ENCODE measurements at places on chromosomes 6 and 20.

DNA sequence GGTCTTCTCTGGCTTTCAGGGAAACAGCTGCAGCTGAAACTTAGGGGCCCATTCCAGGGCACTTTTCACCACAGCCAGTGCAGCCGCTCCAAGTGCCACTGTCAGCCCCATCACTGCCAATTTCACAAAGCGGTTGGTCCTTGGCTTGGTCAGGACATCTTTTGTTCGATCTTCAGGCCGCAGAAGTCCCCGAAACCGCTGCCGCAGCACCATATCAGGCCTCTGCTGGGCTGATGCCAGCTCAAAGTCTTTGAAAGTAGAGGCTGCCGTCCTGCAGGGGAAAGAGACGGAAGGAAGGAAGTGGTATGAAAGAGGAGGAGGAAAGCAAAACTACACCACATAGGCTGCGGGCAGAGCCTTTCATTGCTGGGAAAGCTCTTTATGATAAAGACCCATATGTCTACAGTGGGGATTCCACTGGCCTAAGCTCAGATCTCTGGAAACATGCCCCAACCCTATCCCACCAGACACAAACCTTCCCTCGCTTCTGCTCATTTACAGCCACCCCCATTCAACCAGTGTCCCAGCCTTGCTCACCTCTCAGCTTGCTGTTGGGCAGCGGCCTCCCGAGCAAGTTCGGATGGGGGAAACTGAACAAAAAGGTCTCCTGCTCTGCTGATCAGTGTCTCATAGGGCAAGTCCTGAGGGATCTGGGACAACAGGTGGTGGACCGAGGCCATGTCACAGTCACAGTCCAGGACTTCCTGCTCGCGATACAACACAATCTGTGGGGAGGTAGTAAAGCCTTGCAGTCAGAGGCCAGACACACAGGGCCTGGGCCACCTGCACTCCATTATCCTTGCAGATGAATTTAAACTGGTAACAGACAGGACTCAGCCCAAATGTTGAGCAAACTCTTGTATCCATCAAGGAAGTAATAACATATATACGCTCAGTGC, 23.5 kb downstream of the TBC1D20 start:
- DNase-seq, result no peak

DNA sequence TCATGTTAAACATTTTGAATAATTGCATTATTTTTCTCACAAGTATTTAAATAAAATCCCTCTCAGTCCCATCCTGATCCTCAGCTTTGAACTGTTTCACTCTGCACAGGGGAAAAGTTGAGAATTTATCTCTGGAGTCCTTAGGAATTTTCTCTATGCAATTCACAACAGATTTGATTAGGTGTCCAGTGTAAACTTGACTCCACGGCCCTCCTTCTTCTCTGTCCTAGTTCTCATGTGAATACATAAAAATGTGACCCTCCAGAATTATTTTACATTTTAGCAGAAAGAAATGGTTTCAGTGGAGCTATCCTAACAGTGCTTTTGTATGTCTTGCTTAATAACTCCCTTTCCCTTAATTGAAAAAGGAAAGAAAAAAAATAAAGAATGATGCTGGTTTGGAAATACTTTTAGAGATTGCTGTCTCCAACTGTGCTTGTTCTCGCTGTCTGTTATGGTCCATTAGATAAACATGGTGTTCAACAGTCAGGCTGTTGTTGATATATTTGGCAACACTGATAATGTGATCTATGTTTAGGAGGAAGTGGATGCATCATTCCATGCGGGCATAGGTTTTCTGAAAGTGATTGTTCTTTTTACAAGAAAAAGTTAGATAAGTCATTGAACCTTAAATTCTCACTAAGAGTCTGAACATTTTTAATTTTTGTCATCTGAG, 599.4 kb upstream of the CITED2 start:
- DNase-seq, result no peak

DNA sequence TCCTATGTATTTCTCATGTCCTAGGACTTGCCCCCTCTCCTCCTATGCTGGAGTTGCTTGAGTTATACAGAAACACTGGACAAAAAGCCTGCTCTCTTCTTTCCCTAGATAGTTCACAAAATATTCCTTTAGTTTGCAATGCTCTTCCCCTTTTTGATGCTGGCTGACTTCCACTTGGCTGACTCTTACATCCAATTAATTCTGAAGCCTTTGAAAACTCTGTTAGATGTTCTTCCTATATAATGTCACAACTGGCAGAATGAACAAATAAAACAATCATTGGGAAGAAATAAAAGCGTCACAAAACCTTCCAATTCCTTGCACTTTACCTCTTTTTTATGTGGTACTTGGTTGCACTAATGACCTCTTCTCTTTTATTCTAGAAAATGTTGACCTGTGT, 253.8 kb upstream of the CITED2 start:
- no peak for DNase-seq

DNA sequence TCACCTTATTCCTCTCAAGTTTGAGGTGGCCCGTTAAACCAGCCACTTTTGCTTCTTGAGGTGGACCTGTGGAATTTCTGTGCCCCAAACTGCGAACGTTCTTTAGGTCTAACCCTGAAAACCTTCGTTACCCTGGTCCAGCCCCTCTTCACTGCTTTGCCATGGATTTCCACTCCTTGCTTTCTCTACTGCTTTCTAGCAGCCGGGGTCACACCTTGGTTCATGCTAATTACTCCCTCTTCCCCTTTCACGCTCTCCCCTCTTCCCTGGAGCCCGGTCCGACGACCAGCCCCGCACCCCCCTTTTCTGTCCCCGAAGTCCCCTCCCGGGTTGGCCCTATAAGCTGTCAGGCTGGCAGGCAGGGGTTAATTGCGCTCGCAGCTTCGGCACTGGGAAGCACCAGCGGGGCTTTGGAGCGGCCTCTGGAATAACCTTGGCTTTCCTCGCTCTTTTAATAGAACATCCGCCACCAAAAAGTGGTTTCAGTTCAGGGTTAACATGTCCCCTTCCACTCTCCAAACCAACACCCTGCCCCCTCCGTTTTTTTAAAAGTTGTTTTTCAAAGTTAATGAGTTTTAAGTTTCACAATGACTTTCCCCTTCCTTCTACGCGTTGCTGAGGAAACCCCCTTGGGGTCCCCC, 1.4 kb upstream of the HIVEP1 start:
- DNase-seq, result peak; percentile 75

DNA sequence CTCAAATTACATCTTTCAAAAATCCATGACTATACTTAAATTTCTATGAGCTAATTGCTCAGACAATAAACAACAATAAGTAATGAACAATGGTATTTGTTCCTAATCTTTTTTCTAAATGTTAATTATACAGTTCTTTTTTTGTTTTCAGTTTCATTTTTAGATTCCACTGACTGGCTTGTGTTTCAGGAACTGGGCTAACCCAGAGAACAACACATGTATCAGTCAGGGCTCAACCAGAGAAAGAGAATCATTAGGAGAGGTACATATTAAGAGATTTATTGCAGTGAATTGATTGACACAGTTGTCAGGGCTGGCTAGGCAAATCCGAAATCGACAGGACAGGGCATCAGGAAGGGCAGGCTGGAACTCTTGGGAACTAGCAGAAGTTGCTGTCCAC, 182.8 kb downstream of the GRM1 start:
- DNase-seq, result no peak

- no peak for DNase-seq
Observed at GRCh38 chr6:168709991-168710390, 269.0 kb downstream of the SMOC2 start.

DNA sequence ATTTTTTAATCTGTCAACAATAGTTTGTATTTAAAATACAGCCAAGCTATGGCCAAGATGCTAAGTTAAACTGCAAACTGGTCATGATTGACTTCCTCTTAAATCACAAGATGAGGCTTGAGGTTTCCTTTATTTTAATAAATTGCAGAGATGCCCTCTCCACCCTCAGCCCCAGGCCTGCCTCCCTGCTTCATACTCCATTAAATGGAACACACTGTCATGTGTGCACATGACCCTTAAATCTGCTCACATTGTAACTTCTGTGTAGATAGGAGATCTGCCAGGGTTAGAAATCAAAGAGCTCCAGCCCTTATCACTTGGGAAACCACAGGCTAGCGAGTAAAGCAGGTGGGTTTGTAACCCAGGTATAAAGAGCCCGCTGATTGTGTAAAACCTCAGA, 20.8 kb downstream of the DUSP22 start:
- no peak for DNase-seq

DNA sequence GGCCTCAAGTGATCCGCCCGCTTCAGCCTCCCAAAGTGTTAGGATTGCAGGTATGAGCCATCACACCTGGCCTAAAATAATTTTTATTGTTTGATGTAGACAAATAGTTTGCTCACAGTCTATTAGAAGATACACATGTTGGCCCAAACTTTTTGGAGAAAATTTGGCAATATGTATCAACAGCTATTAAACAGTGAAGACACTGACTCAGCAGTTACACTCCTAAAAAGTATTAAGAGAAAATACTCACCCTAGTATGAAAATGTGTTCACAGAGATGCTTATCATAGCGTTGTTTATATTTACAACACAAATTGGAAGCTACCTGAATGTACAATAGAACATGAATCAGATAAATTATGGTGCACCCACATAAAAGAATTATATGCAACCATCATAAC, 173.1 kb downstream of the WDR27 start:
- DNase-seq, result no peak

GRCh38 chr6:2581611-2582010, 169.1 kb downstream of the MYLK4 start:
- DNase-seq, result no peak

GRCh38 chr20:3413393-3413889, 6.0 kb upstream of the DNAAF9 start:
- no peak for DNase-seq

GRCh38 chr6:170165085-170165470, 125.8 kb downstream of the DLL1 start:
- no peak for DNase-seq

GRCh38 chr6:5219011-5219691, 41.6 kb downstream of the LYRM4 start:
- DNase-seq, result no peak

DNA sequence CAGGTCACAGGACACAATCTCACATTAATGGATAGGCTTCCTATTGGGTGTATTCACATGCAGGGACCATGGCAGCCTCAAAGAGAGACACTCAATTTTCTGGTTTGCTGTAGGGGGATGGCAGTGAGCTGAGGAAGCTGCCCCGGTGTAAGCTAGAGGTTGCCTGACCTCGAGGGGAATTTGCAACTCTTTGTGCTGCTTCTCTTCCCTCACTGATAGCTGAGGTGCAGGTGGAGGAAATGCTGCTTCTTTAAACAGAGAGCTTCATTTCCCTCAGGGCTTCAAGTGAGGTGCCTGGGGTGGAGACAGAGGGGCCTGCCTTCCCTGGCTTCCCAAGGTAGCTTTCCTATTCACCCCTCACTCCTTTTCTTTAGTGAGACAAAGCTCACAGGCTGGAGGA, 151.9 kb downstream of the CD83 start:
- no peak for DNase-seq

GRCh38 chr6:113281431-113281830, 575.7 kb upstream of the MARCKS start:
- DNase-seq, result no peak

- no peak for DNase-seq
Observed at GRCh38 chr20:3901706-3902440, 12.7 kb downstream of the PANK2 start.

DNA sequence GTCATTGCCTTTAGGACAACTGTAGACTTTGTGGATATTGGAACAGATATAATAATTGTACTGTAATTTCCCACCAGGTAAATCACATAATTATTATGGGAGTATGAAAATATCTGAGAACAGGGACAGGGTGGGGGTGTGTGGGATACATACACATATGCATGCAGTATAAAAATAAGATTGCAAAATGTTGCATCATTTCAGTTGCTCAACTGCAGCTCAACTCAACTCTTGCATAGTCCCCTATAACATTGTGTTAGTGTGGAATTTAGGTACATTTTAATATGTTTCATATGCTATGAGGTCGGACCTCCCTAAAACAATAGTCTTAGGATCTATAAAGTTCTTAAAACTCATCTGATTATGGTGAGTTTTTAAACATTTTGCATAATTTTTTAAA, 275.0 kb upstream of the FLRT3 start:
- DNase-seq, result no peak

DNA sequence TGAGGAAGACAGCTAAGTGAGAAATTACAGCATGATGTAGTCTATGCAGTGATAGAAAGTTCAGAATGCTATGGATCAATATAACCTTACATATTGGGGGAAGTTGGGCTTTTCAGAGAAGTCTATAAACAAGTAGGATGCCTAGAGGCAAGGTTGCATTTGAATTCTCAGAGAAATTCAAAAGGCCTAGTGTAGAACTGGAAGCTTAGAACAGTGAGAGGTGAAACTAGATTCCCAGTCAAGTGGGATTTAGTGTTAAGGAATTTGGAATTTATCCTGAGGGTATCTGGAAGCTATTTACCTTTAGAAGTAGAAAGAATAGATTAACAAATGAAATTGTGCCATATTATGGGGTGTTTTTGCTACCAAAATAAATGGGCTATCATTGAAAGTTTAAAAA, 4.3 kb downstream of the CENPW start:
- no peak for DNase-seq

- peak; percentile 33 for DNase-seq
Observed at GRCh38 chr6:163711615-163712565, 297.4 kb downstream of the QKI start.

GRCh38 chr6:156396791-156397418, 380.3 kb upstream of the ARID1B start:
- no peak for DNase-seq

GRCh38 chr20:61204206-61204605, 47.9 kb upstream of the CDH4 start:
- DNase-seq, result no peak

- no peak for DNase-seq
Observed at GRCh38 chr20:14543040-14543439, 205.6 kb upstream of the FLRT3 start.

DNA sequence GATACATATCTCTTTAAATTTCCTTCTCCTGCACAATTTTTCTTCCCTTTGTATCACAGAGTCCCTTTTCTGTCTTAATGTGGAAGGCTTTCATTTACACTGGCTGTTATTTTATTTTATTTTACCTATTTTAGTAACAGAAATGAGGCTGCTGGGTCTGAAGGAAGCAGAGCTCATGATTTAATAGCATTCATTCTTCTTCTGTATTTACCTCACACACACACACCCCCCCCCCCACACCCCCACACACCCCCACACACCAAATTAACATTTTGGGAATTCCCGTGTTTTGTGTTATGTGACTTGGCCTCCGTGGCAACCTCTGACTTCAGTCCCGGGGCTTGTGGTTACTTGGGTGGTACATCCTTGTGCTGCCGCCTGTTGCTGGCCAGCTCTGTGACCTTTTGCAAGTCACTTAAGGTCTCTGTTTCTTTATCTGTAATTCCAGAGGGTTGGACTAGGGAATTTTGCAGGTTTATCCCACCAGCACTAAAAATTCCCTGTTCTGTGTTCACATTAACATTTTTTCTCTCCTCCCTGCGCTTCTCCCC, 108.8 kb downstream of the TIAM2 start:
- DNase-seq, result no peak
